Germinal center (tissue), 1 donor: ENCODE measurements at places on chromosomes 2 and 18.

DNA sequence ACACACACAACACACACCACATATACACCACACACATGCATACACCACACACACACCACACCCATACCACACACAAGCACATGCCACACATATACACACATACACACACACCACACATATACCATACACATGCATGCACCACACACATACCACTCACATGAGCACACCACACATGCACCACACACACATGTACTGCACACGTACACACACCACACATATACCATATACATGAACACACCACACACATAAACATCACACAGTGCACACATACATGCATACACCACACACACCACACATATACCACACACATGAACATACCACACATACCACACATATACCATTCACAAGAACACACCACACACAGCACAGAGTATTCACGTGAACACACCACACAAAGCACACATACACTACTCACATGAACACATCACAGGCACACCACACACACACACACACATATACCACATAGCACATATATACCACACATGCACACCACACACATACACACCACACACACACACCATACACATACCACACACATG is 219.9 kb upstream of the RAB6C start:
- DNase-seq, result no peak

GRCh38 chr2:133053541-133053940 is 383.5 kb upstream of the LYPD1 start:
- DNase-seq, result no peak

DNA sequence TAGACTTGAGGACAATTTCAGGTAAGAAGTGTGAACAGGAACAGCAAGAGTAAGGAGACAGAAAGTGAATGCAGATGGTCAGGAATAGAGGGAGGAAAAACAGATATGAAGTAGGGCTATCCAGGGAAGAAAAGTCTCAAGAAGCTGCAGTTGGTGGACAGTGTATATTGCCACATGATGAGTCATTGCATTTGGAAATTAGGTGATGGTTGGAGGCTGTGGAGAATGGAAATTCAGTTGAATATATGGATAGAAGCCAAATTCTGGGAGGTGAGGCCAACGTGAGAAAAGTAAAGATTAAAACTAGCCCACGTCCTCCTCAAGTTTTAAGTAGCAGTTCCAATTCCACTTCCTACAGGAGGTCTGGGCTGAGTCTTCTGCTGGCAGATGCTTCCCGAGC is 158.4 kb downstream of the UBE2E3 start:
- no peak for DNase-seq

DNA sequence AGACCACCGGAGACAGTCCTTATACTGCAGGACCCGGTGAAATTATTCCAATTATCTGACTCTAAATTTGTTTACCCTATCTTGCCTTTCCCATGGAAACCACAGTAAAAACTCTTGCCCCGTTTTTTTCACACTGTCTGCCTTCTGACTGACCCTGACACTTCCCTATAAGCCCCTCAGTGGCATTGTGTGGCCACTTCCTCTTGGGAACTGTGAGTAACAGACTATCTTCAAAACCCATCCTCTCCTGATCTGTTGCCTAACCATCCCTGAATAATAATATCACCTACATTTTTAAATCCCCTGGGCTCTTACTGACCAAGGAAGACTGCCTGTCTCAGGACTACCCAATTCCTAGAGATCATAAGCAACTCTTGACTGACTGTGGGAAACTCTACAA is 42.6 kb upstream of the RNF152 start:
- DNase-seq, result no peak

GRCh38 chr2:47039489-47039870 is 115.6 kb downstream of the STPG4 start:
- DNase-seq, result no peak

DNA sequence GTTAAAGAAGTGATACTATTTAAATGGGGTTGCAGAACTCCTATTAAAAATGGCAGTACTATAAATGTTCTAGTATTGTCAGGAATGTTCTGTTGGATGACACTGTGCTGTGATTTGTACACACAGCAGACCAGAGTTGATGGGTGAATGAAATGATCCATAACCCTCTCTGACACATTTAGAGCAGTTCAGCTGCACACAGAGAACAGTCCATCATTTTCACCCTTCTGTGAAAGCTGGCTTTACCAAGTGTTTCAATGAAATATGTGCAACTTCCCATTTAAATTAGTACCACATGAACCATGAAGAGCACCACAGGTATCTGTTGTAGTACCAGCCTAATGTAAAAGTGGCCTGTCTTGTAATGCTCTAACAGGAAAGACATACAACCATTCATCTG is 981.4 kb downstream of the TMEM182 start:
- no peak for DNase-seq
